ENCODE measurements at places on chromosomes 12 and 14.

DNA sequence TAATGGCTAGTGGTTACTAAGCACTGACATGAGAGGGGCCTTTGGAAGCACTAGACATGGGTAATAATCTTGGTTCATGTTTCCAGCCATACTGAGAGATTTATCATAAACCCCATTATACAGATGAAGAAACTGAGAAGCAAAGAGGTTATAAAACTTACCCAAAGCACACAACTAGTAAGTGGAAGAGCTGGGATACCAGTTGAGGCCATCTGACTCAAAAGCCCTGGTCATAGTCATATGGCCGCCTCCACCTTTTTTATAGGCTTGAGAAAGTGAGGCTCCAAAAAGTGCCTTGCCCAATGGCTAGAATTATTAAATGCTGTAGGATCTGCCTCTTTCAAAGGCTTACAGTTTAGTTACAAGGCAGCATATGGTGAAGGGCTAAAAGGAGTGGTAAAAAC is 944 bp downstream of the TXNRD1 start:
- DNase-seq: no peak

DNA sequence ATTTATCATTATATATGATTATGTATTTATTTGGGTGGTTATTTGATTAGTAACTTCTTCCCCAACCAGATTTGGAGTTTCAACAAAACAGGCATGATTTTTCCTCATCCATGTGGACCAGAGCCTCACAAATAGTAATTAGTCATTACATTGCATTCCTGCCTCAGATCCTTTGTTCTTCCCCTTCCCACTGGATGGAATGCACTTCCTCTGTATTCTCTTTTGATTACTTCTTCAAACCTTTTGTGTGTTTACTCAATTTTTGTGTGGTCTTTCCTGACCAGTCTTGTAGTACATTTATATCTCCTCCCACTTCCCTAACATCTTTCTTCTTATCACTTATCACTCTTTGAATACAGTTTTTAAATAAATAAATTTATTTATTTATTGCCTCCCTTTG is 15.5 kb downstream of the SYT1 start:
- no peak for DNase-seq

DNA sequence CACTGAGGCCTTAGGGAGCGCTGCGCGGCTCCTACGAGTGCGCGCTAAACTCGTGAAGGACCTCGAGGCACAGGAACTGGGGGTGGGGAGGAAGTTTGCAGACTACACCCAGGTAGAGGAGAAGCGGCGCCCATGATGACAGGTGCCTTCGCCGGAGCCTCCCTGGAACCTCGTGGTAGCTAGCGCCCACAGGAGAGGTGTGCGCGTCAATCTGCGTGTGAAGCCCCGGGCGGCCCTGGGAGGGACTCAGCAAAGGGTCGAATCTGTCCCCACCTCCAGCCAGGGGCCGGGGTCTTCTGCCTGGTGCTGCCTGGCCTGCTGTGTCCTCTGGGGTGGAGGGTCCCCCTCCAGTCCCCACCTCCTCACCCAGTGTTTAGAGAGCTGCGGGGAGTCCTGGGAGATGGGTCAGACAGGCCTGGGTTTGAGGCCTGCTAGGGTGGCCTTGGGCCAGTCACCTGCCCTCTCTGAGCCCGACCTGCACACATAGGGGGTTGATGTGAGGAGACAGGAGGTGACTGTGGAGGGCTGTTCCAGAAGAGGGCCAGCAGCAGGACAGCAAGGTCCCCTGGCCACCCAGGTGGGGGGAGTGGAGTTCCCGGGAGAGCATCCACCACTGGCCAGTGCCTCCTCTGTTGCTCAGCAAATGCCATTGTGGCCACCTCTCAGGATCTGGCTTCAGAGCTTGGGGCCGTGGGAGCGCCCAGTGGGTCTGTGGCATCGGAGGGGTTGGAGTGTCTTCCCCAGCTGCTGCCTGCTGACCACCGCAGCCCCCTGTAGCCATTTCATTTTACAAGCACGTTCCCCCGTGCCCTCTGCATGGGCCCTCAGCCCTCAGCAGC is 20.2 kb upstream of the KIF26A start:
- DNase-seq: no peak

- DNase-seq: no peak
Measured at GRCh38 chr12:72380441-72380840, 108.3 kb downstream of the TRHDE start.

DNA sequence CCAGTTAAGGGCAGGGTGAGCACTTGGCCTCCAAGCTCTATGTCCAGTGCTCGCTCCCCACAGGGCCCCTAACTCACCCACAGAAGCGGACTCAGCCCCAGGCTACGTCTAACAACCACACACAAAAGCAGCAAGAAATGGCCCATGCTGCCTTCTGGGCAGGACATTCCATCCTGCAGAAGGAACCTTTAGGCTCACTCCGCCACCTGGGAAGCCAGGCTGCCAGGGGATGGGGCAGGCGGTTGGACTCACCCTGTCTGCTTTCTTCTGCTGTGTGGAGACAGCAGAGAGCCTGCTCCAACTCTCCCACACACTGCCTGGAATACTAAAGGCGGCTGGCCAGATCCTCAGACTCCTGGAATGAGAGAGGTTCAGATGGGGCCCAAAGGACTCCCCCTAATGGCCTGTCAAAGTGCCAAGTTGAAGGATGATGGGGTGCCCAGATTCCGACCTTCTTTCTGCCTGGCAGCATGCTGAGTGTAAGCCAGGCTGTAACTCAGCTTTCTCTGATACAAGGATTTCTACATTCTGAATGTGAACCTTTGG is 27.7 kb upstream of the BLTP3B start:
- no peak for DNase-seq

DNA sequence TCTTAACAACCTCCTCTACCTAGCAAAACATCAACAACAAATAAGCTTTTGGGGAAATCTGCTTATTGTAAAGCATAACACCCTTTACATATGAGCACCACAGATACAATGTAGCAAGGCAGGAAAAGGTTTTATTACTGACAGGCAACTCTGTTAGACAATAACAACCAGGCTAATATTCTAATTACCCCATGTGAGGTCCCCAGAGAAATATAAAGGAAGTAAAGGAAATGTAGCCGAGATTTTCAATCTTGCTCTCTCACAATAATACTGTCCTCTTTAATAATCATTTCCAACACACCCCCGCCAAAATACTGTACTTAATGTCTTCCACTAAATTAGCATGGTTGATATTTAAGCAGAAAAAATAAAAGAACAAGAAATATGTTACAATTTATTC is 14.0 kb upstream of the INSM2 start:
- no peak for DNase-seq

DNA sequence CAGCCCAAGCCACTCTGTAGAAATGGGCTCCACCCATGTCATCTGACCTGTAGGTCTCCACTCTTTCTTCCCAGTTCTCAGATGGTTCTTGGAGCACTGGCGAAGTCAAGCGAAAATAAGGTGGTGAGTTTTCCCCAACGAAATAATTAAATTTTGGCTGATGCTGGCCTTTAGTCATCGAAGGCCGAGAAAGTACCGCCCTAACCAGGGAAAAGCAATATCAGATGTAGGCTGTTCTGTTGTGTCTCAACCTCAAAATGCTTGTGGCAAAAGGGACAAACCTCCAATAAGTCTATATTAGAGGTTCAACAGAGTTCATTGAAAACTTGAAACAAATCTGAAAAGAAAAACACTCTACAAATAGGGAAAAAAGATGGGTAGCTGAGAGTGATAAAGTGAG is 48.6 kb upstream of the BCAT1 start:
- no peak for DNase-seq

Measured in midbrain (tissue), 1 donor.